ENCODE measurements at places on chromosomes 6 and 20.
A peak's percentile ranks its signal among the peaks of the same experiment; 100 is the strongest.

GRCh38 chr6:15352845-15353244 lies 107.0 kb downstream of the JARID2 start:
- DNase-seq: no peak

- peak; percentile 41 for DNase-seq
Observed at GRCh38 chr6:30463651-30464618, 25.4 kb upstream of the HLA-E start.

DNA sequence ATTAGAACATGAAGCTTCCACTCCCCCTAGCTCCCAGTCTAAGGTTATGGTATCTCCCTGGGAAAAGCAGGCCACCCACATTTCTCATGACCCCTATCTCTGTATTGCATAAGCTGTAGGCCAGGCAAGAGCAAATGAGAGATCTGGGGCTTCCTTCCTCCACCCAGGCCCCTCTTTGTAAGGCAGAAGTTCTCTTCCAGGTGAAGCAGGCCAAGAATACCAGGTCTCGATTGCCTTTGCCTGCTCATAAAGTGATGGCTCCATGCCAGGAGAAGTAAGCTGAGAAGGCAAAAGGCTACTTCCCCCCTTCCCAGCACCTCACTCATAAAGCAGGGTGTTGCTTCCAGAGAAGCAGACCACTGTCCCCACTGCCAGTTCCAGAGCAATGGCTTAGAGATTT lies 144.1 kb upstream of the KCNK16 start:
- DNase-seq: no peak

GRCh38 chr20:924639-925038 lies 8.5 kb upstream of the ANGPT4 start:
- DNase-seq: no peak

- no peak for DNase-seq
Observed at GRCh38 chr6:40755749-40756452, 168.7 kb upstream of the LRFN2 start.

GRCh38 chr6:16751251-16751946 lies 9.9 kb downstream of the ATXN1 start:
- DNase-seq: no peak

- peak; percentile 14 for DNase-seq
Observed at GRCh38 chr6:501891-502601, 110.5 kb downstream of the IRF4 start.

DNA sequence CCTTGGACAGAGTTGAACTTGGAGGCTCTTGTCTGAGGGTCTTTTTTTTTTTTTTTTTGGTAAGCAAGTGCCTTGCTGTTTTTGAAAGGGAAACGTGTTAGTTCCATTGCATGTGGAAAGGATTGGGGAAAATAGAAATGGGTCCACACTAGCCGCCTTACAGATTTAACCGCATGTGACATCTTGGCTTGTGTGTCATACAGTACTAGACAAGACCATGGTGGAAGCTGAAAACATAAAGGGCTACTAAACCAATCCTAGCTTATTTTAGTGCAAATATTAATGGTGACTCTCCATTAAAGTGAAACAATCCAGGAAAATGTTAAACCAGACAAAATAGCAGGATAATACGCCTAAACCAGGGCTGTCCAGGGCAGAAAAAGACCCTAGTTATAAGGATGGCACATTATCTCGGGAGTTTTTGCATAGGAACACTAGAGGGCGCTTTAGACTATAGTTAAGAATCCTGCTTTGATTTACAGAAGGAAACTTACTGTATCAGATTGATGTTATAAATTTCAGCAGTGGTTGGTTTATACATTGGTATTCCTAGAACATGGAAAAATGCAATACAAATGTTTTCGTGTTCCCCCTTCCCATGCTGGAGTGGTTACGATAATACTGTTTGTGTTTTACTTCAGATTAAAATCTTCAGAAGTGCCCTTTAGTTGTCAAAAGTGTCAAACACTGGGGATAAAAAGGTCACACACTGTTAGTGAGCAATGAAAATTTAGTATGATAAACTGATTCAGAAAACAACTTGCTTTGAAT lies 59.8 kb upstream of the DEK start:
- DNase-seq: no peak

DNA sequence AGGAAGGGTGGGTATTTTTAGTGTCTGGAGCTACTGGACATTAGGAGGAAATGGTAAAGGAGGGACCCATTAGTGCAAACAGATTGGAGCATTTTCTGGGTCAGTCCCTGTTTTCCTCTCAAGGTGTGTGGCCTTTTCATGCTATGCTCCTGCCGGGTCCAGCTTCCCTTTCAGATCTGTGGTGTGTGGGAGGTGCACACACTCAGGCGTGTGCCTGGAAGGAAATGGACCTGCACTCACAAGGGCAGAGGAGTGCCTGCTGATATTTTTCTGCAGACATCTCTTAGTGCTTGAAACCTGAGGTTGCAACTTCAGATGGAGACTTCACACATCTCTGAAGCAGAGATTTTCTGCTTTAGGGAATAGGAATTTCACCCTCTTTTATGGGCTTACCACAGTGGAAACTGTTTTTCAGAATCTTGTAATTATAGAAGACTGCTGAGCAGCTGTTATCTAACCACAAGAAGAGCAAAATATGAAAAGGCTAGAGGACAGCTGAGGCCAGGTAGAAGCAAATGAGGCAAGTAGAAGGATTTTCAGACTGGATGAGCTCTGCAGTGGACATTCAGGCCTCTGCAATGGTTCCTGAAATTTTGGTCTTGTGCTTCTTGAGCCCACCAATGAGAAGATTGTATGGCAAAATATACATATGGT lies 764.3 kb downstream of the QKI start:
- no peak for DNase-seq

GRCh38 chr20:4973330-4974097 lies 27.8 kb downstream of the SLC23A2 start:
- no peak for DNase-seq

DNA sequence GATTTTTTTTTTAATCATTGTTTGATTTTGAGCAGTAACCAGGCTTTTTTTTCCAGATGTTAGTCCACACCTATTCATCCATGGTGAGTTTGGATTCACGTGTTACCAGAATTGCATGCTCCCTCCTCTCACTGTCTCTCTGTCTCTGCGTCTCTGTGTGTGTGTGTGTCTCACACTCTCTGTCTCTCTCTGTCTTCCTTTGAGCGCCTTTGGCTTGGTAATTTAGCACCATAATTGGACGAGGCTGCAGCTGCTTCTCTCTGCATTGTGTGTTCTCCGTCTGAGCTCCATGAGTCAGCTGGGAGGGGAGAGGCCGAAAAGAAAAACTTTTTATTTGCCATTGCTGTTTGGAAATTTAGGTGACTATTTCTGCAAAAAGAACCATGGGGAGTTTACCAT lies 3.4 kb downstream of the TFAP2B start:
- no peak for DNase-seq

DNA sequence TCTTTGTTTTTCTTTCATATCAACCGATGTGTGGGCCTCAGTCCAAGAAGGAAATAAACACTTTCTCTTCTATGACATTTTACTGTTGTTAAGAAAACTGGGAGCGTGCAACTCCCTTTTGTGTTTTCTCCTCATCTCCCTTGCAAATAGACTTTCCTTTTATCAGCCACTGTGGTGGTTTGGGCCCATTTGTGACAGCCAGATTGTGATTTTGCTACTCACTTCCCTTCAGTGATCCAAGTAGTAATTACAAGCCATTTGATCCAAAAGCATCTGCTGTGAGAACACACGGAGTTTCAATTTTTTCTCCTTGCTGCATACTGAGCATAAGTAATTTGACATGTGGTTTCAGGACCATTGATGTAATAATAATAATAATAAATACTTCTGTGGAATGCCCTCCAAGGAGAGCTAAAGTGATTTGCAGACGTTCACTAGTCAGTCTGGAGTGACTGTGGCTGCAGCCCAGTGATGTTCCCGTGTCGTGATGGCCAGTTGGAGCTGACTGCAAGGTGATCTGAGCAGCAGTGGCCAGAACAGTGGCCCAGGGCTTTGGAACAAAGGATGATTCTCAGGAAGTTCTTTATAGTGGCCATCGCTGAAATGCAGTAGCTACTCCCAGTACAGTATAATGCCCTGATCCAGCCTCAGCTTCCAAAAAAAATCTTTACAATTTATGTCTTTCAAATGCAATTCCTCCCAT lies 91.9 kb upstream of the CLDN20 start:
- DNase-seq: no peak

GRCh38 chr6:159533568-159533967 lies 159.5 kb downstream of the SOD2 start:
- no peak for DNase-seq

- DNase-seq: no peak
Observed at GRCh38 chr20:22525821-22526220, 58.6 kb downstream of the FOXA2 start.

GRCh38 chr20:48155268-48155667 lies 370.0 kb upstream of the SULF2 start:
- DNase-seq: no peak

DNA sequence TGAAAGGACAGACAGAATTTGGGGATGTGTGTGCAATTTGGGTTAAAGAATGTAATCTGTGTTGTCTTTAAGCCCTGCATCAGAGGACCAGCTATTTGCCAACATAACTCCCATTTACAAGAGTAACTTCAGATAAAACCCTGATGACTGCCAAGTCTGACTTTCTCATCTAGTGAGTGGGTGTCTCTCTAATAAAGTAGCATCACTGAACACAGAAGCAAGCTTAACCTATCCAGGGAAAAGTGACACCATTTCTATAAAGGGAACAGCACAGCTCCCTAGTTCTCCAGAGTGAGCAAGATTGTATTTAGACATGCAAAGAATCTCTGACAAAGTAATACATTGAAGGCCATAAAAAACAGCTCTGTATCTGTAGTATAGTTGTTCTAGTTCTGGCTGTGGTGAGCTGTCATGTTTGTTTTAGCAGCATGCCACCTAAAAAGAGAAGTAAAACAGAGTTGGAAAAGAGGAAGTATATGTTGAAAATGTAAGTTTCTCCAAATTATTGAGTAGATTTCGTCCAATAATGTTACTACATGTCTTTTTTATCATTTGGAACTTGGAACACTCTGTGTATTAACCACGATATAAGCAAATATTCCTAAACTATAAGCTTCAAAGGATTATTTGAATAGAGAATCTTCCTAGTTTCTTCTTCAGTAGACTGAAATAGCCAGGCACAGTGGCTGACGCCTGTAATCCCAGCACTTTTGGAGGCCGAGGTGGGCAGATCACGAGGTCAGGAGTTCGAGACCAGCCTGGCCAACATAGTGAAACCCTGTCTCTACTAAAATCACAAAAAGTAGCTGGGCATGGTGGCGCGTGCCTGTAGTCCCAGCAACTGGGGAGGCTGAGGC lies 8.8 kb upstream of the PIM1 start:
- DNase-seq: no peak

DNA sequence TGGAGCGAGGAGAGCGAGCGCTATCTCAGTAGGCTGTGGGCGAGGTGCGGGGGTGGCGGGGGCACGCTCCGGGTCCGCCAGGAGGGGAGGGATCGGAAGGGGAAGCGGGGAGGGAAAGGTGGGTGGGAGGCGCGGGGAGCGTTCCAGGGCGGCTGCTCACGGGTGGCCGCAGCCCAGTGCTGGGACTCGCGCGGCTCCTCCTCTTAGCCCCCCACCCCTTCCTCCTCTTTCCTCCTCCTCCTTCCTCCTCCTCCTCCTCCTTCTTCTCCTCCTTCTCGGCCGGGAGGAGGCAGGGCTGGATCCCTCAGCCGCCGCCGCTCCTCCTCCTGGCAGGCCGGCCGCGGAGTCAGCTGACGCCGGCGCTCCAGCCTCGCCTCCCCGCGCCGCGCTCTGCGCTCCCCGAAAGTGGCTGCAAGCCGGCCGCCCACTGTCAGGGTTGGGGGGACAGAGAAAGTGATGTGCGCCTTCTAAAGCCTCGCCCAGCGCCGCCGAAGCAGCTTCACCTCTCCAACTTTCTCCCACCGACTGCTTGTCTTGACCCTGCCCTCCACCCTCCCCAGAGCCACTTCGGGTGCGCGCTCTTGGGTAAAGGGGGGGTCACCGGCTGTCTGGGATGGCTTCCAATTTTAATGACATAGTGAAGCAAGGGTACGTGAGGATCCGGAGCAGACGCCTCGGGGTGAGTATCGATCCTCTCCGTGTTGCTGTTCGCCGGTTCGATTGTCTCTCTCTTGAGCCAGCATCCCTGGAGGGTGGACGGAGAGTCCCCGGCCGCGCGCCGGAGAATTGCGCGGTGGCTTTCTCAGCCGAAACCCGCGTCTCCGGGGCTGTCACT lies at the start of gene DOK5:
Gene DOK5 (plus strand): TSS at position 260 of the 835 bp plus-strand sequence. CDS start 354 bp downstream, at position 614.
- no peak for DNase-seq

- no peak for DNase-seq
Observed at GRCh38 chr20:16407251-16408067, 165.8 kb downstream of the KIF16B start.

GRCh38 chr20:63628246-63628975 lies 1.5 kb upstream of the GMEB2 start:
- no peak for DNase-seq

DNA sequence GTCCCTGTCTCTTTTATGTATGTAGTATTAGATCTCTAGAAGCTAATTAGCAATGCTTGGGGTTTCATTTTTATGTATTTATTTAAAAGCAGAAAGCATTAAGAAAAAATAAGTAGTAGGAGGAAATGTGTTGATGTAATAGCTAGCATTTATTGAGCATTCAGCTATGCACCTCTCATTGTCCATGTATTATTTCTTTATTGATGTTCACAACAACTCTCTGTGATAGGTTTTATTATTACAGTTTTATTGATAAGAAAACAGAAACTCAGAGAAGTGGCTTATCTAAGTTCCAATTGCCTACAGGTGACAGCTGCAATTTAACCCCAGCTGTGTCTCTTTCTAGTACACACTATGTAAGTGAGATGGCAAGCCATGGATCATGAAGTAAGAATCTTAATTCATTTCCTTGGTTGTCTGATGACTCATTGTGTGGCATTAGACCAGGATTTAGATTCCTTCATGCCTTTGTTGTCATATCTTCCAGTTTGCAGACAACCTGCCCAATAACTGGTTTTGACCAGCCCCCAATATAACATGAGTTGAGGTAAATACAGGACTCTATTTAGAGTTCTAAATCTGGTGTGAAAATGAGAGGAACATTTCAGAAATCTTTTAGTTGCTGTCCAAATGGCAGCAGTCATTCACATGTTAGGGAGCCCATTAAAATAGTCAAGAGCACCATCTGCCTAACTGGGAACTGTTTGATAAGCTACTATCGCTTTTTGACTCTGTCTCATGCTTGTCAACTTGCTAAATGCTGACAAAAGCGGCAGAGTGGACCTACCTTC lies 170.8 kb upstream of the PHACTR1 start:
- no peak for DNase-seq

DNA sequence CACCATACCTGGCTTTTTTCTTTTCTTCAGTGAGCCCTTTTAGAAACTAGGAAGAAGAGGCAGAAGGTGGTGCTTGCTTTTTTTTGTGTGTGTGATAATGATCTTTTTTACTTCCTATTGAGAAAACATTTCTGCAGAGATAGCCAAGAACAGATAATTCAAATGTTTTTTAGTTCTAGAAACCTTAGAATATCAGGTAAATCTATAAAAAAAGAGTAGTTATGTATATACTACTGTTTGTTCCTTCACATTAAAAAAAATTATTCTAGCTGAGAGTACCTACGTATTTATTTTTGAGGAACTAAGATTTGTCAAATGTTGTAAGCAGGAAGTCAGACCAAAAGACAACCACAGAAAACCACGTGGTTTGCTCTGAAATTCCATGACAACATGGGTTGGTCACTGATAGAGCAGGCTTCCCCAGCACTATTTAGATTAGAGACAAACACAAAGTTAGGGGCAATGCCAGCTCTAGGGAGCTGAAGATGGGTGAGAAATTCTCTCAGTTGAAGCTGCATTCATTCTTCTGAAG lies 12.8 kb downstream of the STK4 start:
- peak; percentile 46 for DNase-seq

All from stimulated activated CD8-positive, alpha-beta memory T cell treated with anti-CD3 and anti-CD28 coated beads, Interleukin-2, amount 100 ng/mL, for 1 hour (primary cell).